ENCODE measurements at places on chromosomes 11 and 22.

GRCh38 chr11:3970108-3970507 is 114.6 kb downstream of the STIM1 start:
- no peak for DNase-seq

DNA sequence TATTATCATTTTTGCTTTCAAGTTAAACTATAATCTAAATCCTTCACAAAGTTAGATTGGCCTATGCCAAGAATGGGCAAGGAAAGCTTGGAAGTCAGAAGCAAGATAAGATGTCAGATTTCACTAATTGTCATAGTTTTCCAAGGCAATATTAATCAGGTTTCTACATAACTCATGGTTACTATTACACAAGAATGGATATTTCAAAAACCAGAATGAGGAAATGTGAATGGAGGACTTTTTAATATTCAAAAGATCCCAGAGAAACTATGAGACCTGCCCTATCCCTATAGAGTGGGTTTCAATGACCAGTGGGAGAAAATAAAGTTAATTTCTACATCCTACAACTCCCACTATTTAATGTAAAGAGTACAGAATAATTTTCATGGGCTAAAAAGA is 203.2 kb downstream of the CASP12 start:
- no peak for DNase-seq

GRCh38 chr11:75851203-75851602 is 36.2 kb downstream of the UVRAG start:
- DNase-seq = no peak

DNA sequence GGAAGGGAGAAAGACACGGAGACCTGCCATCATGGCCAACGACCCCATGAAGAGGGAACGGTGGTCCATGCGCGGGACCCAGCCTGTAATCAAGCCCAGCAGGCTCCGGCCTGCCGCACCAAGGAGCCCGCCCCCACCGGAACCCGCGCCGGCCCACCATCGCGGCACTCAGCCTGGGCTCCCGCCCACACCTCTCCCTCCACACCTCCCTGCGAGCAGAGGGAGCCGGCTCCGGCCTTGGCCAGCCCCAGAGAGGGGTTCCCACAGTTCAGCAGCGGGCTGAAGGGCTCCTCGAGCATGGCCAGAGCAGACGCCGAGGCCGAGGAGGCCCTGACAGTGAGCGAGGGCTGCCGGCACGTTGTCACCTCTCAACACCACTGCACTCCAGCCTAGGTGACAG is 1302.8 kb upstream of the CNTN5 start:
- DNase-seq = no peak

GRCh38 chr11:45920531-45921477 is 1.7 kb upstream of the LARGE2 start:
- no peak for DNase-seq

GRCh38 chr11:61967924-61968757 is 707 bp upstream of the FTH1 start:
- DNase-seq = peak; percentile 88

GRCh38 chr11:88308576-88308975 is 29.0 kb downstream of the CTSC start:
- no peak for DNase-seq

DNA sequence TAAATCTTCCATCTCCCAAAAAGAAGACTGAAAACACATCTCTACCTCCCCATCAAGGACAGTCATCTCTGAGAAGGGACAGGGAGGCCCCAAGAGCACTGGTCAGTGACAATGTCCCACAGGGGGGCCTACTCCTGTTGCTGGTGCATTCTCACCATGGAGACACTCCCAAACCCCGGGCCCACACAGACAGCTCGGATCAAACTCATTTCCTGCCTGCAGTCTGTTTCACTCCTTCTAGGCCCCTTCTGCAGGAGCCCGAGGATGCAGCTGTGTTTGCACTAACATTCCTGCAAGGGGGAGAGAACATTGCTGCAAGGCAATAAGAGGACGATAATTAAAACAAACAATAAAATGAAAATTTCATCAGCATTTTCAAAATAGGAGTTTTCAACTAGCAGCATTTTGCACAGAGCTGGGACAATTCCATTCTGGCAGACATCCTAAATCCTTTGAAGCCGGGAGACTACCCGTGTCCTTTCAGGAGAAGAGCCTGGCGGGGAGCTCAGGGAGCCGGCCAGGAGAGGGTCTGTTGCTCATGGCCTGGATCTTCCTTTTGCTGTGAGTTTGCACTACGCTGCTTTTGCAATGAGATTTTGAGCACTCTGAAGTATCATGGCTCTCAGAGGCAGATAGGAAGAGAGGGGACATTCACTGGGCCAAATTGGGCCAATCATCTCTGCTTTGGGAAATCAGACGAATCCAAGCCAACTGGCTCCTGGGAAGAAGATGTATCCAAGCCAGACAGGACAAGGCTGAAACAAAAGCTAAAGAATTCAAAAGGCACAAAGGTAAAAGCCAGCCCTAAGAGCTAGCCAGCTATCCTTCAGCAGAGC is 33.2 kb downstream of the SPATA19 start:
- DNase-seq = no peak

DNA sequence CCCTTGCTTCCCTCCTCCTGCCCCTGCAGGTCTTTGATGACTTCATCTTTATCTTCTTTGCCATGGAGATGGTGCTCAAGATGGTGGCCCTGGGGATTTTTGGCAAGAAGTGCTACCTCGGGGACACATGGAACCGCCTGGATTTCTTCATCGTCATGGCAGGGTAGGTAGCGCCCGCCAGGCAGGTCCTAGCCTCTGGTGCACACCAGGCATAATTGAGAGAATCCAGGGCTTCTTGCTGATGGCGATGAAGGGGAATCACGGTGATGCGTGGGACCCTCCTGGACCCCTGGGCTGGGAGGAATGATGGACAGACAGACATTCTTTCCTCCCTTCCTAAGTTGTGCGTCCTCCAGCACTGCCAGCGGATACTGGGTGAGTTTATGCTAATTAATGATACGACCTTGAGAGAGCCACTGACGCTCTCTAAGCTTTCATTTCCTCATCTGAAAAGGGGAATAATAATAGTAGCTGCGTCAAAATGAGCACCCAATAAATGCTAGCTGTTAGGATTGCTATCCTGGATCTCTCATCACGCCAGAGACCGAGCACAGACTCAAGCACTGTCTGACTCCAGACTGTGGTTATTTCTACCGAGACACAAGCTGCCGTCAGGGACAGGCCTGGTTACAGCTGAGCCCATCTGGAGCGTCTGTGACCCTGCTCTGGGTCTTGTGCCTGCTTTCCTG is 30.1 kb downstream of the CACNA1I start:
- no peak for DNase-seq

GRCh38 chr11:4639931-4640330 is 2.7 kb downstream of the OR51D1 start:
- no peak for DNase-seq

GRCh38 chr11:15911377-15912044 is 444.8 kb downstream of the SOX6 start:
- no peak for DNase-seq

- no peak for DNase-seq
These were observed 13.6 kb downstream of the MRGPRD start for GRCh38 chr11:68966894-68967780.

GRCh38 chr11:72234514-72234830 is 9.5 kb downstream of the PHOX2A start:
- no peak for DNase-seq

- DNase-seq = no peak
These were observed at the start of gene IFITM1 for GRCh38 chr11:313787-314553. Gene IFITM1, plus strand, starts transcription at chr11:314040. Its CDS starts 131 bp downstream, at chr11:314171.

GRCh38 chr22:36546932-36547331 is 18.0 kb upstream of the EIF3D start:
- DNase-seq = no peak

DNA sequence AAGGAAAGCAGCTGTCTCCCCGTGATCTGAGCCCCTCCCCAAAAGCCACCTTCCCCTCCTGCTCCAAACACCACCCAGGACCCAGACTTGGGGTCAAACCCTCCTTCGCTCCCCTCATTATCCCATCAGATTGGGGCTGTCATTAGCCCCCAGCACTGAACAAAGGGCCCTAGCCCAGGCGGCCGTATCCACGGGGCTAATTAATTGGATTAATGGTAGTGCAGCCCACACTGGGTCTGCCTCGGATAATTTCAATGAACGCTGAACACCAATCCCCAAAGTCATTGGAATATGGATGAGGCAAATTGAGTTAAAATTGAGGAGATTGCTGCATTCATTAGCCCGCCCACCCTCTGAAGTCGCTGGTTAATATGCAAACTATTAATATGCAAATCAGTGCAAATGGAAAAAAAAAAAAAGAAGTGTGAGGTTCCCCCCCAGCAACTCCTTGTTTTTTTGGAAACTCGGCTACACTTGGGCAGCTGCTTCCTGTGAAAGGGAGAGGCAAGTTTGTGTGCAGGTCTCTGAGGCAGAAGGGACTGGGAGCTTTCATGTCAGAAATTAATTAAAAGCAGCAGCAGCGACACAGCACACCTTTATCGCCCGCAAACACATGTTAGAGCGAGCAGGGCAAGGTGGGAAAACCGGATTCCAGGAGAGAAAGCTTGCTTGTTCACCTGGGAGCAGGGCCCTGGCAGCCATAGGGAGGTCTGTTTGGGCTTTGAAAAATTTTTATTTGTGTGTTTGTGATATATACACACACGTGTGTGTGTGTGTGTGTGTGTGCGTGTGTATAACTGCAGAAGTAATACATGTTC is 517.8 kb downstream of the MIAT start:
- no peak for DNase-seq

DNA sequence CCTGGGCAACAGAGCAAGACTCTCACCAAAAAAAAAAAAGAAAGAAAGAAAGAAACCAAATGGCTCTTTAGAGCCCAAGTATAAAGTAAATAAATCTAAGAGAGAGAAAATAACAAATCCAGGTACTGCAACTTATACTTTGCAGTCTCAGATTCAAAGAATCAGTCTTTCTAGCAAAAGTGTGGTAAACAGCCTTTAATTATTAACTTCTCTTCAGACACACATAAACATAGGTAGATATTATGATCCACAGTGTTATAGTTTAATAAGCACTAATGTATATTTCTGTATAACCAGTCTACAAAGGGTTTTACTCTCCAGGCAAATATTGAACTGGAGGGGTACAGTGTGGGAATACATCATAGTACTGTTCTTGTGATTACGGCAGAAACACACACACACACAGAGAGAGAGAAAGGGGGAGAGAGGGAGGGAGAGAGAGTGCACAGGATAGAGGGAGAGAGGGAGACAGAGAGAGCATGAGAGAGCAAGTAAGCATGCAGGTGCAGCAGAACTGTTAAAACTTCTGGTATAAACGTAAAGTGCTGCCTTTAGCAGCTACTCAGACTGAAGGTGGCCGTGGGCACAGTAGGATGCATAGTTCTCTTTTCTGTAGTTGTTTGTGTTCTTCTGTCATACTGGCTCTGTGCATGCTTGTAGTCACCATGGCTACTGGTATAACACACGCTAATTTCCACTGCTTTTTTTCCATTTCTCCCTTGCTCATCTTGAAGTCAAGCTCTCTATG is 32.3 kb downstream of the MTMR2 start:
- no peak for DNase-seq

- no peak for DNase-seq
These were observed 2.3 kb downstream of the TMEM151A start for GRCh38 chr11:66293777-66294625.

GRCh38 chr11:122981388-122982264 is at the start of gene BSX:
Gene BSX, minus strand, starts transcription at chr11:122981834. Its CDS starts 163 bp downstream, at chr11:122981671.
- no peak for DNase-seq

GRCh38 chr11:20771681-20772080 is 102.3 kb downstream of the NELL1 start:
- DNase-seq = no peak

DNA sequence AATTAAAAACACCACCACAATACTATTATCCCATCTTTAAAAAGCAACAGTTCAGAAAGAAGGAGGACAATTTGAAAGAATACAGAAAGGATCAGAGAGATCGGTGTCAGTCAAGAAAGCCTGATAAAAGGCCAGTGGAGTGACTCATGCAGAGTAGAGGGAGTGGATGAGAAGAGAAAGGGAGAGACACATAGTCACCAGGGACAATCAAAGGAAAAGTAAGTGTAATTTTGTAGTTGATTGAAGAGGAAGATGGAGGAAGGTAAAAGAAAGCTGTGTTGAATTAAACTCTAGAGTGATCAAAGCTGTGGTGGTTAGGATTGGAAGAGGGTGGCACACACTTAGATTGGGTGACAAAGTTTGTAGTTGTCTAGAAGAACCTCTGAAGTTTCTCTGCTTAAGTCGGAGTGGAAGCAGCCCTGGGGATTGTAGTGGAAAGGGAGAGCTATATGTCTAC is 14.1 kb downstream of the SPECC1L start:
- no peak for DNase-seq

- DNase-seq = no peak
These were observed 85.3 kb upstream of the GAL start for GRCh38 chr11:68598816-68599653.

GRCh38 chr11:11416502-11416901 is 63.5 kb upstream of the CSNK2A3 start:
- no peak for DNase-seq

- no peak for DNase-seq
These were observed 77.5 kb downstream of the ZBTB16 start for GRCh38 chr11:114136686-114137640.

DNA sequence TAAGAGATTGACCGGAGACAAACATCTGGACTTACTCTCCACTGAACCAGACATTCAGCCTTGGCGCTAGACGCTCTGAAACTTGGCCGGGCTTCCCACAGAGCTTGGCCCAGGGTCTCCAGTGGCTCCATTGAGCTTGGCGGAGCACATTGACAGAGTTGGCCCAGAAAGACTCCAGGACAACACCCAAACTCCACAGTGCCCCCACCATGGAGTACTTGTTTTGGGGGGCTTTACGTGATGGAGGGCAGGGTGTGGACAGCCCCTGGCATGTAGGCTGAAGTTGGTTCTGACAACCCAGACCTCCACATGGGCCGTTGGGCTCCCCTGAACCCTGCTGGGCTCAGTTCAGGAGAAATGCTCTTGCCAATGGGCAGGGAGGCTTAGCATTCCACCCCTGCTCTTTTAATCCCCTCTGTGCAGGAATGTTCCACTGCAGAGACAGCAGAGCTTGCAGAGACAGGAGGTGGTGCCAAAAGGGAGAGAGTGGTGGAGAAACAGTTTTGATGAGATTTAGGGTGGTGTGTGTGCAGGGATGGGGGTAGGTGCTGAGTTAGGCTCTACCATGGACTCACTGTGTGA is 102.4 kb upstream of the TIMP3 start:
- DNase-seq = no peak

GRCh38 chr11:114970927-114971645 is 292.8 kb downstream of the NXPE2 start:
- DNase-seq = no peak

- no peak for DNase-seq
These were observed 5.3 kb downstream of the SLC7A4 start for GRCh38 chr22:21026783-21027692.

DNA sequence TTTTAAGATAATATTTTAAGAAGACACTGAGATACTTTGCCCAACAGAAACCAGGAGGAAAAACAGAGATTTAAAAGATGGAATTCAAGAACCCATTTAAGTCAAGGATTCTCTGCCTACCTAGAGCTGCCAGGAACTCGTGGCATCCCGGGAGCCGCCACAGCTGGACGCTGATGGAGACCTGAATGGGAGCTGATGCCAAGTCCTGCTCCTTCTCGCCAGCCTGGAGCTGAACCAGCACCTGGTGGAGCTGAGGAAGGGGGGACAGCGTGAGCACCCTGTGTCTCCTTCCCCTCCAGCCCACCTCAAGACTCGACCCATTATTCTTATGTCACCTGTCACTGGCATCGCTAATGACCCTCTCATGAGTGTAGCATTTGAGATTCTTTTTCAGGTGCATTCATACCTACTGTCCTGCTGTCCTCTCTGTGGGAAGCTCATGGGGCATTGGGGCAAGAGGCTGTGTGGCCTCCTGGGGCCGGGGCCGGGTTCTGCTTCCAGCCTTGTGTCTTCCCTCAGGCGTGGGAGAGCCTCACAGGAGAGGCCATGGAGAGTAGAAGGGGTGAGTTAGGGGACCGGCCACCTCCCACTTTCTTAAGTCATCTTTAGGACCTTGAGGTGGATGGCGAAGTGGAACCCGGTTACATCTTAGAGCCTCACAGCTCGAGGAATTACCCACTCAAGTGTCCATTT is 70.8 kb upstream of the PITPNB start:
- no peak for DNase-seq

Measured in NCI-H1436 (cell line).